ENCODE measurements at places on chromosomes 6 and 20.

DNA sequence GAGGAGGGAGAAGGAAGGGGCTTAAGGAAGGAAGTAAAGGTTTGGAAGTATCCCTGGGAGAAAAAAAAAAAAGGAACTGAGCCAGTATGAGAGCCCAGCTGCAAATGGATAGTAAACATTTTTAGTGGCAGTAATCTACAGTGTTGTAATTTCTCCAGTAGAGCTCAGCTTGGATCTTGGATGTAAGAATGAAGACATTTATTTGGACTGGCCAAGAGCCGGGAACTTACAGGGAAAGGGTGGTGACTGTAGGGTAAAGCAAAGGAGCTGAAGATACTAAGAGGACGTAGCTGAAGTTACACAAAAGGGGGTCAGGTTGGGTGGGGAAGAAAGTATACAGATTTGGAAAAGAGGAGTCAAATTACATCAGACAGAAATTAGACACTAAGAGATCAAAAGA is 13.5 kb downstream of the EEF1E1 start:
- no peak for DNase-seq

DNA sequence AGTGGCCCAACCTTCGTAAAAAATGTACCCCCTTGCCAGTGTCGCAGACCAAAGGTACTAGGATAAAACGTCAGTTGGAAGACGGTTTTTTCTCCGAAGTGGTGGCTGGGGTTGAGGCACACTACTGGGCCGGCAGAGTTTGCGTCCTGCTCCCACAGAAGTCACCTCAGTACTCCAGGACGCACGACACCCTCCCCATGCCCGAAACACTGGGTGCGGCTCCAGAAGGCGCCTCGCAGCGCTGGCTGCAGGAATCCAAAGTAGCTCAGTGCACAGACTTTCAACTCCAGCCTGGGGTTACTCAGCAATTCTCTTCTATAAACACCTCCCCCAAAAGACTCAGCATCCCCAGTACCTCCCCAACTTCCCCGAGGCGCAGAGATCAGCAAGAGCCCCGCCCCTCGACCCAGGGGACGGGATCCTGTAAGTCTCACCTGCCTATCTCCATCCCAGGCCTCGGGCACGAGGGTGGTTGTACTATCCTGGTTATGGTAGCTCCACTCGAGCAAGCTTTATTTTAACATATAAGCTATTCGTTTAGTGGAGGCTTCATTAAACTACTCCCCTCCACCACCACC is 88.2 kb downstream of the ZFP64 start:
- DNase-seq: no peak

DNA sequence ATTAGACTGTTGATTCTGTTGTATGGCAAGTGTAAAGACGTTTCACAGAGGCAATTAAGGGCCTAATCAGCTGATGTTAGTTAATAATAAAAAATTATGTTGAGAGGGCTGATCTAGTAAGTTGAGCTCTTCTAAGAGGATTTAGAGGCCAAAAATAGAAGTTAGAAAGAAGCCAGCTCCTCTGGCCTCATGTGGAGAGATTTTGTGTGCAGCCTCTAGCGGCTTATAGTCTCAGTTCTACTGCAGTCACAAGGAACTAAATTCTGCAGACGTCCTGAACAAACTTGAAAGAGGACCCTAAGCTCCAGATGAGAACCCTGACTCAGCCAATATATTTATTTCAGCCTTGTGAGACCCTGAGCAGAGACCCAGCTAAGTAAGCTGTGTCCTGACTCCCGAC is 498.6 kb downstream of the BTBD3 start:
- DNase-seq: no peak

- no peak for DNase-seq
Observed at GRCh38 chr6:120157873-120158272, 808.3 kb upstream of the MAN1A1 start.

DNA sequence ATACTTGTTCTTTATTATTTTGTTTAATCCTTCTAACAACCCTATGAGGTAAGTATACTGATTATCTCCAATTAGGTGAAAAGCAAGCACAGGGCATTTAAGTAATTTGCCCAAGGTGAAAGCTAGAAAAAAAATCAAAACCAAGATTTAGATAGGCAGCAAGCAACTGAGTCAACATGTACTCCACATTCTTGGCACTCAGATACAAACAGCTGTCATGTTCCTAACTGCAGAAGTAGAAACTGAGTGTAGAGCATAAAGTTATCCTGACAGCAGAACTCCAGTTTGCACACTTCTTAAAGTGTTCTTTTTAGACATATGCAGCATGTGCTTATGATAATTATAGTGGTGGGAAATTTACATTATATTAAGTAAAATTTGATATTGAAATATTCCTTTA is 278.1 kb downstream of the MEI4 start:
- DNase-seq: no peak

DNA sequence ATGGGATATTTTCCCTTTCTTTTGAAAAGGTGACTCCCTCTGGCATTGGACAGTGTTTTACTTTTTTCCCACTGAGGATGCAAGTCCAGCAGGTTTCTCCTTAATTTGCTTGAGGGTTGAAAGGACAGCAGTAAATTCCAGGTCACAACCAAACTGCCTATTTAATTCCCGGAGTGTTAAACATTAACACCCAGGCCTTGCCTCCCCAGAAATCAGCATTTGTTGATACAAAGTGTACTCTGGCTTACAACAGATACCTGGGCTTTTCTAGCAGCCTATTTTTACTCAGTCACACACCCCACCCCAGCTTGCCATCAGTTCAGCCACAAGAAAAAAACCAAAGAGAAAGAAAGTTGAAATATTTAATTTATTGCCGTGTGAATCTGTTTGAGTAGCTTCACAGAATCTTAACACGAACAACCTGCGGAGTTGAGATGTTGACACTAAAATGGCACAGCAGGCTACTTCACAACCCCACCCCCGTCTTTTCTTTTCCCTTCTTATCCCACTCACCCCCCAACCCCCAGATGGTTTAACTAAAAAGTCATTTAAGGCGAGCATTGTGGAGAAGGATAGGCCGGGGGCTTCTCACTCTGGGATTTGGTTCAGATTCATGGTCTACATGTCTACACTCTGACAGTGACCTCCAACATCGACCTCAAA is 45.7 kb downstream of the MYLIP start:
- no peak for DNase-seq
